ENCODE measurements at places on chromosomes 3 and 15.

DNA sequence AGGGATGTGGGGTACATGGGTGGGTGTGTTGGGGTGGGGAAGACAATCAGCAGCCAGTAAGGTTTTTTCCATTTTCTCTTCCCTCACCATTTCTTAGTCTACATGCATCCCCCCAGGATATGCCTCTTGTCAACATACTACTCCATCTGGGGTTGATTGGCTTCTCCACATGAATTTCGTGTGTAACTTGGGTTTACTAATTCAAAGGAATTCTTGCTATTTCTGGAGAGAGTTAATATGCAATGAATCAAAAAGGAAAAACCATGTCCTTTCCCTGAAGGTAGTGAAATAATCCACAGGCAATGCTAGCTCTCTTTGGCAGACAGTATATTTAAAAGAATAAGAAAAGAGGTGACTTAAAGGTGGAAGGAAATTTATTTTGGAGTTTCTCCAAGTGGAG lies 198.4 kb downstream of the EBLN2 start:
- peaks cover 3% of the 10 kb centered on the region for H3K4me1 ChIP-seq
- no peak for DNase-seq
- H3K36me3 ChIP-seq: no peaks in the 10 kb centered on the region
- no peak overlapping the region for H3K27ac ChIP-seq
- H3K27me3 ChIP-seq: no peaks in the 10 kb centered on the region

DNA sequence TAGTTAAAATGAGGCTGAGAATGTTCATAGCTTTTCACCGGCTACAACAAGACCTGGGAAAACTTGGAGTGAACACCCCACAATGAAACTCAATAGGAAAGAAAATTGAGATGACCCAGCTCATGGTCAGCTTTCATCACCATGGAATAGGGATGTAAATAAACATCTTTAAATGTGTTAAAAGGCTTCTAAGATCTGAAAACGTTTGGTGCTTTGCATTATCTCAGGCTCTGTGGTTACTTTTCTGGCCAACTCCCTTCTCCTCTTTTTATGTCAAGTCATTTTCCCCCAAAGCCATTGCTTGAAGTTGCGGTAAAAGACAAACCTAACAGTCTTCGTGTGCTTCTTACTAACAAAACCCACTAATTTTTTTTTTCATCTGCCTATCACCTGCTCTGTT lies 195.8 kb downstream of the MECOM start:
- no peak overlapping the region for H3K27ac ChIP-seq
- H3K27me3 ChIP-seq: no peaks in the 10 kb centered on the region
- no peak overlapping the region for H3K4me3 ChIP-seq
- no peak for DNase-seq
- no peaks in the 10 kb centered on the region for H3K4me1 ChIP-seq

DNA sequence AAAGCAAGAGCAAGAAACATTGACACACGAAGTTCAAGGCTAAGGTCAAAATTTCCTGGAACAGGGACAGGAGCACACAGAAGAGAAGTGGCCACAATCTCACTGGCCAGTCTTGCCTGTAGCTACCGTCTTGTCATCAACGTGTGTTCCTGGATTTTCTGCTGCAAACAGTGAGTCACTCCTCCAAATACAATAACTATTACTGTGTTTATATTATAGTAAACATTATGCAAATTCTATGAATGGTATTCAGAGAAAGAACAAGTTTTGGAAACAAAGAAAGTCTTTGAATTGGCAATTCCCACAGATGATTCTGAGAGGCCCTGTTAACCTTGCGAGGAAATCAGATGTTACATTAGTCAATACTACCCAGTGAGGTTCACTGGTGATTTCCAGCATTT lies 220.5 kb downstream of the FAM43A start:
- no peak for DNase-seq
- H3K4me1 ChIP-seq: no peaks in the 10 kb centered on the region
- no peak overlapping the region for H3K4me3 ChIP-seq
- H3K27me3 ChIP-seq: no peaks in the 10 kb centered on the region
- no peaks in the 10 kb centered on the region for H3K36me3 ChIP-seq

- no peak overlapping the region for H3K4me3 ChIP-seq
- H3K36me3 ChIP-seq: no peaks in the 10 kb centered on the region
- no peaks in the 10 kb centered on the region for H3K4me1 ChIP-seq
- peaks cover 16% of the 10 kb centered on the region for H3K27me3 ChIP-seq
- H3K27ac ChIP-seq: no peak overlapping the region
Observed at GRCh38 chr3:137103739-137104138, 146.0 kb downstream of the IL20RB start.

DNA sequence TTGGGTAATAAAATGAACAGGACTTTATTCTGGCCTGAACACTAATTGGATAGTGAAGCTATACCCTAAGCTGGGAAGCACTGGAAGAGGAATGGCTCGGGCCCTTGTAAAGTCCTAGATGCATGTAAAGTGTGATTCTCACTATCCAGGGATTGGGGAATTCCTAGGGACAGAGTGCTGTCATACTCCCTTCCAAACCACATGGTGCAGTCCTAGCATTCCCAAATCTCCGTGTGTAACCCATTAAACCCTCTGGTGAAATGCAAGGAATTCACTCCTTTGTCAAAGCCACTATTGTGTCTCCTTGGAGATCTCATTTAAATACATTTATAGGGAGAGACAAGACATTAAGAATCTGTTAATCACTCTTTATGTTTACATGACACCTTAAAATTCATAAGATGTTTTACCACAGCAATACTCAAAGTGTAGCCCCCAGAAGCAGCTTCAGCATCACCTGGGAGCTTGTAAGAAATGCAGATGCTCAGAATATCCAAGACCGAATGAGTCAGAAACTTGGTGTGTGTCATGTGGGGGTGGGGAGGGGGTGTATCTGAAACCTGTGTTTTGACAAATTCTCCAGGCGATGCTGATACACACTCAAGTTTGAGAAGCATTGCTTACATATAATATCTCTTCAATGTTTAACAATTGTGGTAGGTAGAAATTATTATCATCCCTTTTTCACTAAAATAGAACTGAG lies 121.8 kb upstream of the NPHP3 start:
- no peak for DNase-seq
- H3K4me3 ChIP-seq: no peak overlapping the region
- H3K27ac ChIP-seq: no peak overlapping the region
- no peaks in the 10 kb centered on the region for H3K4me1 ChIP-seq
- no peaks in the 10 kb centered on the region for H3K36me3 ChIP-seq
- H3K27me3 ChIP-seq: no peaks in the 10 kb centered on the region

DNA sequence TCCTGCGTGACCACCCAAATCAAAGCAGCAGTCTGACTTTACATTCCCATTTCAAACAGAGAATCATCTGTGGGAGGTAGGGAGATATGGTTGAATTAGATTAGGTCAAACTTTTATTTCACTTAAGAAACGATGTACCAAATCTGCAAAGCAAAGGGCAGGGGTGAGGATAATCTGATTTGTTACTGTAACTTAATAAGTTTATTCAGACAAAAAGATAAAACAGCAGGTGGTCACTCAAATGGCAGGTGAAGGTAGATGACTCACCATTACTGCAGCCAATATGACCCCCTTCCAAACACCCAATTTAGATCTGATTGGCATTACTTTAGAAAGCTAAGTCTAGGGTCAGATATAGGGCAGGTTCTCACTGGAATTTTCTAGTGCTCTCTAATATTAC lies 651.0 kb upstream of the NAALADL2 start:
- no peaks in the 10 kb centered on the region for H3K27me3 ChIP-seq
- no peak overlapping the region for H3K4me3 ChIP-seq
- no peaks in the 10 kb centered on the region for H3K4me1 ChIP-seq
- DNase-seq: no peak
- no peaks in the 10 kb centered on the region for H3K36me3 ChIP-seq

GRCh38 chr15:41585127-41586047 lies 26.4 kb downstream of the TYRO3 start:
- peak overlapping the region; percentile 76 for H3K27ac ChIP-seq
- peak; percentile 58 for DNase-seq
- H3K4me1 ChIP-seq: peaks cover 24% of the 10 kb centered on the region
- no peaks in the 10 kb centered on the region for H3K27me3 ChIP-seq

- no peak overlapping the region for H3K27ac ChIP-seq
- H3K36me3 ChIP-seq: no peaks in the 10 kb centered on the region
- H3K27me3 ChIP-seq: no peaks in the 10 kb centered on the region
- no peaks in the 10 kb centered on the region for H3K4me1 ChIP-seq
Observed at GRCh38 chr3:7999384-7999783, 502.2 kb upstream of the LMCD1 start.

GRCh38 chr3:185270956-185271332 lies 17.1 kb upstream of the EHHADH start:
- no peaks in the 10 kb centered on the region for H3K27me3 ChIP-seq
- no peaks in the 10 kb centered on the region for H3K4me1 ChIP-seq
- DNase-seq: no peak
- no peak overlapping the region for H3K4me3 ChIP-seq

- H3K4me1 ChIP-seq: no peaks in the 10 kb centered on the region
- no peak for DNase-seq
- no peak overlapping the region for H3K4me3 ChIP-seq
- no peaks in the 10 kb centered on the region for H3K36me3 ChIP-seq
- no peaks in the 10 kb centered on the region for H3K27me3 ChIP-seq
Observed at GRCh38 chr3:82942041-82942440, 1180.6 kb upstream of the GBE1 start.

GRCh38 chr3:5543047-5543446 lies 355.5 kb downstream of the EDEM1 start:
- H3K27ac ChIP-seq: no peak overlapping the region
- H3K27me3 ChIP-seq: no peaks in the 10 kb centered on the region
- H3K4me1 ChIP-seq: no peaks in the 10 kb centered on the region
- H3K4me3 ChIP-seq: no peak overlapping the region

- DNase-seq: peak; percentile 52
- no peak overlapping the region for H3K4me3 ChIP-seq
- H3K27me3 ChIP-seq: no peaks in the 10 kb centered on the region
- no peak overlapping the region for H3K27ac ChIP-seq
- no peaks in the 10 kb centered on the region for H3K36me3 ChIP-seq
Observed at GRCh38 chr3:151282921-151283320, 4.6 kb upstream of the P2RY14 start.

GRCh38 chr3:17013571-17013970 lies 128.8 kb downstream of the PLCL2 start:
- H3K36me3 ChIP-seq: no peaks in the 10 kb centered on the region
- no peak overlapping the region for H3K4me3 ChIP-seq
- no peaks in the 10 kb centered on the region for H3K27me3 ChIP-seq
- peak overlapping the region; percentile 88 for H3K27ac ChIP-seq

- no peak for DNase-seq
- H3K27ac ChIP-seq: no peak overlapping the region
- H3K36me3 ChIP-seq: no peaks in the 10 kb centered on the region
- no peaks in the 10 kb centered on the region for H3K4me1 ChIP-seq
- no peak overlapping the region for H3K4me3 ChIP-seq
Observed at GRCh38 chr3:129936757-129937156, 37.8 kb upstream of the TRH start.

DNA sequence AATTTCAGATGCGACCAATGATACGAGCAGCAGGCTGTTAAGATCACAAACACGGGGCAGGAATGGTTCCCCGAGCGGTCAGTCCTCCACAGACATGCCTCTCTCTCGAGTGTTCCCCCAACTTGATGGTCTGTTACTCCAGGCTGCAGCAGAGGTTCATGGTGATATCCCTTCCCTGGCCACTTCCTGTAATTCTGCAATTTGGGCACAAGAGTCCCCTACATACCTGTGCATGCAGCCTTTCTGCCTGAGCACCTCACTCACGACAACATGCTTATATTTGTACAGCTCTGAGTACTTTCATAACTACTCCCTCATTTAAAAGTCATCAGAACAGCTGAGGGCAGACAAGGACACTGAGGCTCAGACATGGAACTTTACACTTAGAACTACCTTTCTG lies 408.1 kb upstream of the NR2F2 start:
- no peak overlapping the region for H3K4me3 ChIP-seq
- no peaks in the 10 kb centered on the region for H3K4me1 ChIP-seq
- DNase-seq: no peak
- H3K36me3 ChIP-seq: no peaks in the 10 kb centered on the region
- H3K27ac ChIP-seq: no peak overlapping the region

DNA sequence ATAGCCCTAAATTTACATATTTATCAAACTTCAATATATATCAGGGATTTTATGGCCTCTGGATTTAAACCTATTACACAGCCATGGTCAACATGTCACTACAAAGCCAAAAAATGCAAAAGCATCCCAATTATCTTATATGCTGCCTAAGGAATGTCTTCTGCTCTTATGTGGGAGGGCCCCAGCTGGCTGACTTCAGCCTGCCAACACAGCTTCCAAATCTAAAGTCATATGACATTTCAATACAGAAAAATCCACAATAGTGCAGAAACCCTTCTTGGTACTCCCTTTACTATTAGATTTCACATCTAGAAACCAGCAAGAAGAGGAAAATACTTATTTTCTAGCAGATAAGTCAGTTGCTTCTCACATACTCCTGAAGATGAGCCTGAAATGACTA lies 6.4 kb downstream of the PFN2 start:
- no peaks in the 10 kb centered on the region for H3K36me3 ChIP-seq
- no peak overlapping the region for H3K27ac ChIP-seq
- H3K27me3 ChIP-seq: no peaks in the 10 kb centered on the region
- no peak overlapping the region for H3K4me3 ChIP-seq
- H3K4me1 ChIP-seq: peaks cover 16% of the 10 kb centered on the region

DNA sequence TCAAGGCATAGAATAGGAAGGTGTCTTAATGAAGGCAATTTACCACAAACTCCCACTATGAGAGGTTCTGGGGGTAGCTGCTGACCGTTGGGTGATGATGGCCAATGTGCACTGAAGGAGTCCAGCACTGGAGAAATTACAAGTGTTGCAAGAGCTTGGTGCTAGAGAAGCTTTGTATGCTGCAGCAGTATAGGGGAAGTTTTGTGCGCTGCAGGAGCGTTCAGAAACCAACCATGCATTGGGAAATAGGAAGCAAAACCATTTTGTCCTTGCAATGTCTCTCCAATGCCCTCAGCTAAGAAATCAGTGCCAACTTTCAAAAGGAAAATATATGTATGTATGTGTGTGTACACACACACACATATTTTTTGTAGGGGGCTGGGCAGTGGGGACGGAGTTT lies 441.6 kb upstream of the NAALADL2 start:
- no peak overlapping the region for H3K4me3 ChIP-seq
- no peaks in the 10 kb centered on the region for H3K36me3 ChIP-seq
- no peak overlapping the region for H3K27ac ChIP-seq

DNA sequence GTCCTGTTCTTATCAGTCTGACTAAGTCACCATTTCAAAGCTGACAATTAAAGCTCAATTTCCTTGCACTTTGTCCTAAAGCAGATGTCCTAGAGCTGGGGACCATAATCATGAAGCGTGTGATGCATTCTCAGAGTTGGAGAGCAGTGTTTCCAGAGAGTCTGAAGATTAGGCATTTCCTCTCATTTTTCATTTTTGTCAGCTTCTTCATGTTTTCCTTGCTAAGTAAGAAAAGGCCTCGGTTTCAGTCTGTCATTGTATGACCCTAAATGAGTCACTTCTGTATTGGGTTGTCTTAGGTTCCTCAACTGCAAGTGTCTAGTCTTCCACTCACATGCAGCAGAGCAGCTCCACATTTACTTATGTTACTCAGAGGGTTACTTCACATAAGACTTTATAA lies 257.2 kb upstream of the TPRG1 start:
- H3K27ac ChIP-seq: no peak overlapping the region
- H3K27me3 ChIP-seq: no peaks in the 10 kb centered on the region
- peaks cover 7% of the 10 kb centered on the region for H3K4me1 ChIP-seq
- no peak for DNase-seq

- H3K27me3 ChIP-seq: no peaks in the 10 kb centered on the region
- no peak for DNase-seq
- H3K27ac ChIP-seq: no peak overlapping the region
- peaks cover 11% of the 10 kb centered on the region for H3K4me1 ChIP-seq
Observed at GRCh38 chr3:196181127-196181546, 30.1 kb downstream of the ZDHHC19 start.

GRCh38 chr3:11566478-11566877 lies 77.2 kb downstream of the VGLL4 start:
- no peaks in the 10 kb centered on the region for H3K36me3 ChIP-seq
- no peak for DNase-seq
- H3K4me3 ChIP-seq: no peak overlapping the region
- H3K4me1 ChIP-seq: peaks cover 11% of the 10 kb centered on the region
- no peaks in the 10 kb centered on the region for H3K27me3 ChIP-seq
